ENCODE measurements at places on chromosomes 5 and 9.

- no peak for DNase-seq
These were observed 97.7 kb upstream of the ANKRD55 start for GRCh38 chr5:56330806-56331205.

DNA sequence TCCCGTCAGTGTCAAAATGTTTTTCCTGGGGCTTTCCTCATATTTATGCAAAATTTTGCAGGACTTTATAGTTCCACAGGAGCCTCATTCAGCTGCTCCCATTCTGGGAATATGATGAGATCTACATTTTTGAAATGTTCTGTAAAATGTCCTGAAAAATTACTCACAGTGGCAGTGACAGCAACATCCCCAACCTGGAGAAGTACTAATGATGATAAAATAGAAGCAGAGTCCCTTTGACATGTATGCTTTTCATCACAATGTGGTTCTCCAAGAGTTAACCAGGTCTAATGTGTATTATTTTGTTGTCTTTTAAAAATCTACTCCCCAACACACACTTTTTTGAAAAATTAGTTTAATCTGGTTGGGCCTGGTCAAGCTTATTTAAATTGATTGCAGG lies 36.1 kb downstream of the RORB start:
- no peak for DNase-seq

DNA sequence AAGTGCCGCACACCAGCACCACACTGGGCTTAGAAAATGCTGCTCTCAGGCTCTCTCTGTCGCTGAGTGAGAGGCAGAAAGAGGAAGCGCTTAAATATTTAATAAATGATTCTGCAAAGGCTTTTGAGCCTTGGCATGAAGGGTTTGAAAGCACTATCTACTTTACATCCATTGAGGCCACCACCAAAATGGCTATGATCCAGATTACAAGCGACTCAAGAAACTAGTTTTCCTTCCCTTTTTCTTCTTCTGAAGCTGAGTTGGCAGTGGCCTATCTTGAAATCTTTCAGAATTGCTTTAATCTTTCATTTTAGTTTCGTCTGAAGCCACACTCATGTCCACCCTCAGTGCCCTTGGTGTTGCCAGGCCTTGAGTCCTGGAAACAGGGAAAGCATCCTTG lies 59.5 kb downstream of the EBF1 start:
- no peak for DNase-seq

DNA sequence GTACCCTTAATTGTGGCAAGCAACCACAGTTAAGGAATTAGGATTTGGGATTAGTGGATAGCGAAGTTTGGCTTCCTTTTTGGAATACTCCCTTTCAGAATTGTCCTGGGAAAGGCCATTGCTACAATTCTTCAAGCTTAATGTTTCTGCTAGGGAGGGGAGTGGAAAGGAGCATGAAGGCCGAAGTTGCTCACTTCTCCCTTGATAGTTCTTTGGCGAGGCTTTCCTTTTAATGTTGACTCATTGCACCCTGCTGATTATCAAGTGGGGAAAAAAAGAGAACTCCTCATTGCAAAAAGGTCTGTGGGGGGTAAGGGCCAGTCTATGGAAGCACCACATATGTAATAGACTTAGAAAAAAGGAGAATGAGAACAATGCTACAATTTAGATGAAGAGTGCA lies 30.7 kb downstream of the GRIN3A start:
- DNase-seq: no peak

DNA sequence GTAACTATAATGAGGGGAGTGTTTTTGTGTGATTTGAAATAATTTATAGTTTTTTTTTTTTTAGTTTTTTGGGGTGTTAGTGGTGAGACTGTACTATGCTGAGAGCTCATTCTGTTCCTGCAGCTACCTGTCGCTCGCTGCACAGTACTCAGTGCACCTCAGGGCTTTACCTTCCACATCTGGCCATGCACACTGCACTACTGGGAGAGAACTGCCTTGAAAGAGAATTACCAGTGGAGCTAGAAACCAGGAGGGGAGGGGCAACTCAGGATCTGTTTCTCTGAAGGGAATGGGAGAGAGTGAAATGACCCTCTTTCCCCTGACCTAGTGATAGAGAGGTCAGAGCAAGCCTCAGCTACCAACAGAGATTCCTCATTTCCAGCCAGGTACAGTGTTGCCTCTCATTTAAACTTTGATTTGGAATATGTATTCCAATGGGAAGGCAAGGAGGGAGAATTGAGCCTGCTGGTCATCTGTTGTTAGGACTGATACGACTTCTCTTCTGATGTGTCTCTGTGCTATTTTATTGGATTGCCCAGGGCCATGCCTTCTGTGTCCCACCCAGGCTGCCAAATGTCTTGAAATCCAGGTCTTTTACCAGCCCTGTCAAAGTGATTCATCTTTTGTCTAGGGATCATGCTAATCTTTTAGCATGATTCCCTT lies 8.9 kb downstream of the ATG10 start:
- DNase-seq: no peak

DNA sequence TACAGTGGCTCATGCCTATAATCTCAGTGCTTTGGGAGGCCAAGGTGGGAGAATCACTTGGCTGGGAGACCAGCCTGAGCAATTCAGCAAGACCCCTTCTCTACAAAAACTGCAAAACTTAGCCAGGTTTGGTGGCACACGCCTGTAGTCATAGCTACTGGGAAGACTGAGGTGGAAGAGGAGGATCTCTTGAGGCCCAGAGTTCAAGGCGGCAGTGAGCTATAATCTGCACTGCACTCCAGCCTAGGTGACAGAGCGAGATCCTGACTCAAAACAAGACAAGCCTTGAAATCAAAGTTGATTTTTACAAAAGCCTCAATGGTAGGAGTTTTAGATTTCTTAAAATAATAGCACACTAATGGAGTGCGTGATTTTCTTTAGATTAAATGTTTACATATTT lies 14.6 kb downstream of the UBE2D2 start:
- DNase-seq: no peak

- DNase-seq: no peak
These were observed 143.1 kb downstream of the FSTL4 start for GRCh38 chr5:133469252-133469651.

DNA sequence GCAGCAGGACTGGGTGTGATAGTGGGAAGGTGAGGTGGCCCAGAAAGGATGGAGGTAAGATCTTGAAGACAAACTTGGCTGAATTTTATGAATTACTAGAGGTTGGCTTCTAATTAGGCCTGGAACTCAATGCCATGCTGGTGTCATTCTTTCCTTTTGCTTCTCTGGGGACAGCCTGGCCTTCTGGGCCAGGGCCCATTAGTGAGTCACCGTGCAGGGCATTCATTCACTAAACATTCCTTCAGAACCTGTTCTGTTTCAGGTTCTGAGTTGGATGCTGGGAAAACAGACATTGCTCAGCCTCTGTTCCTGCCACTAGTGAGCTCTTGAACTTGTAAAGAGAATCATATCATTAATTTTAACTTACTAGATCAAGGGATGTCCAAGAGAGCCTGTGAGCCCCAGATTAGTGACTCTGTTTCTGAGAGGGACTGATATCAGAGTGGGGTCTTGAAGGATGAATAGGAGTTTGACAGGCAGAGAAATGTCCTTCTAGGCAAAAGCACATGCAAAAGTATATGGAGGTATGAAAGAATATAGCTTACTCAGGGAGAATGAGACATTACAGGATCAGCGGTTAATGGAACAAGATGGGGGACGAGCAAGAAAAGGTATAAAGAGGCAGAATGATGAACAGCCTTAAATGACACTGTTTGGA lies 66.5 kb downstream of the LHX2 start:
- no peak for DNase-seq

GRCh38 chr9:15192856-15193255 lies 114.2 kb downstream of the TTC39B start:
- no peak for DNase-seq

DNA sequence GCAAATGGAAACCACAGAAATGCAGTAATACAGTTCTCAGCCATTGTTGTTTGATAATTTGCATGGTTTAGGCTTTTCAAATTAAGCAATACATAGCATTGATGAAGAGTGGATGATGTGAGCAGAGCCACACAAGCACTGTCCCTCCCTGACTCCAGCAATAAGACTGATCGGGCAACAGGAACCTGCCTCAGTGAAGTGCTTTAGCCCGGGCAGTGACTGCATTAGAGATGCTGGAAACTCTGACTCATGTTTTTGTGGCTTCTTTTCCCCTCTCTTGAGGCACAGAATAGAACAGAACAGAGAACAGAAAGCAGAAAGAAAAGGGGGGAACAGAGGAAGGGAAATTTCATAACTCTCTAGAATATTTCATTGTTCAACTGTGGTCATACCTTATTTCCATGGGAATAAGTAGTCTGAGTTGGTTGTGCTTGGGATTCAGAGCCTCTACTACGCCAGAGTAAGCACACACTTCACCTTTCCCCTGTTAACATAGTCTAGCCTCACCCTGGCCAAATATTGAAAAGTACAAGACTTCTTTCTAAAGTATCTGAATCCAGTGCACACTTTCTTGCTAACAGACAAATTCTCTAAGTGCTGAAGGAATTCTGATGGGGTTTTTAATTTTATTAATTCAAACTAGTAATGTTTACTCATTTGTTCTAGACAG lies 164.8 kb upstream of the VCAN start:
- no peak for DNase-seq

DNA sequence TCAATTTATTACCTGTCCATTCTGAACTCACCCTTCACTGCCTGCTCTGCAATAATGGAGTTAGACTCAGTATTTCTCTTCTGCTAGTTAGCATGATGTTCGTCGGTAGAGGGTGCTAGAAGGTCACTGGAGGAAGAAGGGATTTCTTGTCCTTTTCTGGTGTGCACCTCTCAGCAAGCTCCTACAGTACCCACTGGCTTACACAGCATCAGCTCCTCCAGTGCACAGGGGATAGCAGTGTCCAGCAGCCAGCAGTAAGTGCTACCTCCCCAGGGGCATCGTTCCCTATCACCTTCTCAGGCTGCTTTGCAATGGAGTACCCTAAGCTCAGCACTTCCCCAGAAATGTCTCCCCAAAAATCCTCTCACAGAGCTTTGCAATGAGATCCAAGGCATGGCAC lies 45.9 kb upstream of the APC start:
- DNase-seq: no peak

DNA sequence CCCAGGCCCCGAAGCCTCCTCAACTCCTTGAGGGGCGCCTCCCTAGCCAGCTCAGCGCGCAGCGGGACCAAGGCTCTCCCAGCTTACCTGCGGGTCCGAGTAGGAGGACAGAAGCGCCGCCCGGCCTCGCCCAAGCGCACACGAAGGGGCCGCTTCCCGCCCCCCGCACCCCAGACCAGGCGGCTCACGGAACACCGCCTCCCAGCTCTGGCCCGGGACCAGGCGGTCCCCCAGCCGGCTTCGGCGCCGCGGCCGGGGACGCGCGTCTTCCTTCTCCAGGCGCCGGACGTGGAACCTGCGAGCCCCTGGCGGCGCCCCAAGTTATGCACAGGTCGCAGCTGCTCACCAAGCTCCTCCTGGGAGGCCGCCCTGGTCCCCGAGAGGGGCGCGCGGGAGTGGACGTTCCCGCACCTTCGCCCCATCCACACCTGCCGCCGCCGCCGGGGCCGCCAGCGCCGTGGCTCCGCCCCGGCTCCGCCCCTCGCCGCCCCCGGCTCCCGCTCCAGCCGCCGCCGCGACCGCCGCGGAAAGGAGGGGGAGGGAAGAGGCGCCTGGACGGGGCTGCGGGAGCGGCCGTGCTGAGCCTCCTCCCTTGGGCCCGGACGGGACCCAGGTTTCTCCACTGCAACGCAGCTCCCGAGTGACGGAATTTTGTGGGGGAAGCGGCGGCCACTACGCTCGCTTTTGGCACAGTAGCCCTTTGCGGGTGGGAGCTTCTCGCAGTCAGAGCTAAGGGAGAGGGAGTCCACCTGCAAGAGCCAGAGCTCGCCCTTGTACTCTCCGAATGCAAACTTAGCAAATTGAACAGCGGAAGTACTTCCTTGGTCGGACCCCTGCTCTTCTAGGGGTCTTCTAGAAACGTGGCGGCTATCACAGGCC lies 77.5 kb upstream of the IFNE start:
- peak; percentile 76 for DNase-seq

DNA sequence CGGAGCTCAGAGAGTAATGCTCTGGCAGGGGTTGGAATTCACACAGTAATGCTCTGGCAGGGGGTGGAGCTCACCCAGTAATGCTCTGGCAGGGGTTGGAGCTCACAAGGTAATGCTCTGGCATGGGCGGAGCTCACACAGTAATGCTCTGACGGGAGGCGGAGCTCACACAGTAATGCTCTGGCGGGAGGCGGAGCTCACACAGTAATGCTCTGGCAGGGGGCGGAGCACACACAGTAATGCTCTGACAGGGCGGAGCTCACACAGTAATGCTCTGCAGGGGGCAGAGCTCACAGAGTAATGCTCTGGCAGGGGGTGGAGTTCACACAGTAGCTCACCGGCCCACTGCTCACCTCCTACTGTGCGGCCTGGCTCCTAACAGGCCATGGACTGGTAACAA lies 47.2 kb upstream of the LPCAT1 start:
- no peak for DNase-seq

DNA sequence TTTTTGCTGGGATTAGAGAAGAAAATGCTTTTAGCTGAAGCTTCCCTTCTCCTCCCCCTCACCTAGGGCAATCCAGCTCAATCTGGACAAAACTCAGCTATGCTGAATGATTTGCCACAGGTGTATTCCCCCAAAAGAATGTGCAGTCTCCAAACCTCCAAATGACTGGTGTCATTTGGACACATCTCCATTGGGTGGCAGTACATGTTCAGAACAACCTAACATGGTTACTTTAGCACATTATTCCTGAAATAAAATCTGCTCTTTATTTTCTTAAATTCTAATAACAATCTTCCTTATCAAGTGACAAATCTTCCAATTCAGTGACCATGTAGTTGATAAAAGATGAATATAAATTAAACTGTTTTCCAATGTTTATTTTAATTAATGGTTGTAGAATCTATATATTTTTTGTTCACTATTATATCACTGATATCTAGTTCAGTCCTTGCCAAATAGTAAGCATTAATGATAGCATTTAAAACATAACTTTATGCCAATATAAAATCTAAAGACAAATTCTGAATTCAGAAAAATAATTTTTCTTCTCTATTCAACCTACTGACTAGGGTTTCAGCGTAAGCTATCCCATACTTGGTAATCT lies 61.3 kb upstream of the MOCS2 start:
- no peak for DNase-seq

GRCh38 chr5:143023411-143024096 lies 253.4 kb downstream of the ARHGAP26 start:
- DNase-seq: peak; percentile 55

DNA sequence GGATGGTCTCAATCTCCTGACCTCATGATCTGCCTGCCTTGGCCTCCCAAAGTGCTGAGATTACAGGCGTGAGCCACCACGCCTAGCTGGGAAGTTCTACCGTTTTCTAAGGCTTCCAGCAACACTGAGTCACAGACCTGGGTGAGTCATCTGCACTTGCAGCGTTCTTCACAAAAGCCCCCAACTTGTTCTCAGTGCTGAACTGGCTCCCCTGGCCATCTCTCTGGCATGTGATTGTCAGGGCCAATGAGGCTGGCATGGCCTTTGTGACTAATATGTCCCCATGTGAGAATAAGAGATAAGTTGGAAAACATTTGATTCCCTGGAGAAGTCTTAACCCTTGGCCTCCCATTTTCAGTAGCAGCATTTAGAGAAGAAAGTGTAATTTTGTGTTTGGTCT lies 124.4 kb downstream of the WDR41 start:
- DNase-seq: no peak
